ENCODE measurements at places on chromosomes 4 and X.

- no peak for DNase-seq
These were observed 1.0 kb upstream of the HMX1 start for GRCh38 chr4:8872402-8873291.

GRCh38 chrX:41085878-41086626, 807 bp downstream of the USP9X start:
- peak; percentile 15 for DNase-seq

DNA sequence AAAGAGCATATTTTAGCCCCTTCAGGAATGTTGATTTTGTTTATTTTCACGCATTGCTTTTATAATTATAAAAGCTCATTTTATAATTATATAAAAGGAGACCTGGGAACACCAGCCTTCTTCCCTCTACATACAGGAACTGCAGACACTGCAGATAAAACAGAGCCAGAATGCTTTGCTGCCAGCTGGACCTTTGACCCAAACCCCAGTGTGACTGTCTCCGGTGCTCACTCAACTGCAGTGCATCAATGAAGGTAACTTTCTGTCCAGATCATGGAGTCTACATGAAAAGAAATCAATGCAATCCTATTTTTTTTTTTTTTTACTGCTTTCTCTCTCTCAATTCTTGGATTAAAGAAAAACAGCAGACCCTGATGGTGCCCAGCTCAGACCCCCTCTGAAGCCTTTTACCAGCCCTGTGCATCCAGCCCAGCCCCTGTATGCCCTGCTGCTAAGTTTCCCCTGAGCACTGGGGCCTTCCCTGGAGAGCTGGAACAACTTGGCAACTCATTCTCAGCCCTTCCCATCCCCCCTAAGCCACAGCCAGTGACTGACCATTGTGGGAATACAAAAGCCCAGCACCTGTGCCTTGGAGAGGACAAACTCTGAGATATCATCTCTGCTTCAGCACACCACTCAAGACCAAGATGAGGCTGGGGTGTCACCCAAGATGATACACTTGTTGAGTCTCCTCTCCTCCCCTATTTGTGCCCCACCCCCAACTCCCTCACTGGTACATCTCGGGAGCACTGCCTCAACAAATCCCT, 182.1 kb downstream of the EVC2 start:
- no peak for DNase-seq

DNA sequence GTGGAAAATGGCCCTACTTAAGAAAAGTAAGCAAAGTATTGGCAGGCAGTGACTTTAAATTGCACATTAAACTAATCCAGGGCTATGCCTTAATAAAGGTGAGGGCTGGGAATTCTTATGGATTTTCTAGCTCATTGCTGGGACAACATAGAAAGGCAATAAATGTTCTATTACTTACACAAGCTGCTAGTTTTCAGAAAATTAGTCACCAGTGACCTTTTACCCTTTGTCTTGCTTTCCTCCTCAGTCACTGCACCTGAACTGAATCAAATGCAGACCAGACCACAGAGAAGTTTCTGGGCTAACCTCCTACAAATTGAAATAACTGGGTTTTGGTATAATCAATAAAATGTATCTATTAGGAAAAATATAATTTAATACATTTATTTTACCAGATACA, 694.4 kb upstream of the FAM241A start:
- no peak for DNase-seq

GRCh38 chrX:153411255-153411987, at the start of gene ZFP92:
Gene ZFP92, plus strand, starts transcription at chrX:153411472. Its CDS starts 6,851 bp downstream, at chrX:153418323.
- no peak for DNase-seq

GRCh38 chr4:7873881-7874280, 65.8 kb downstream of the AFAP1 start:
- no peak for DNase-seq

- no peak for DNase-seq
These were observed 175.8 kb downstream of the USP46 start for GRCh38 chr4:52483186-52483890.

- DNase-seq, result no peak
These were observed 15.2 kb downstream of the HSD17B11 start for GRCh38 chr4:87375719-87376291.

DNA sequence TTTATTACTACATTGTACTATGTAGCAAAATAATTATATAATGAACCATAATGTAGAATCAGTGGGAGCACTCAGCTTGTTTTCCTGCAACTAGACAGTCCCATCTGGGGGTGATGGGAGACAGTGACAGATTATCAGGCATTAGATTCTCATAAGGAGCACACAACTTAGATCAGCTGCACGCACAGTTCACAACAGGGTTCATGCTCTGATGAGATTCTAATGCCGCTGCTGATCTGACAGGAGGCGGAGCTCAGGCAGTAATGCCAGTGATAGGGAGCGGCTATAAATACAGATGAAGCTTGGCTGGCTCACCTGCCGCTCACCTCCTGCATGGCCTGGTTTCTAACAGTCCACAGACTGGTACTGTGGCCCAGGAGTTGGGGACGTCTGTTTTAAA, 199.2 kb downstream of the MAB21L2 start:
- no peak for DNase-seq
